Caudate nucleus (tissue), 63 donors: ENCODE measurements at places on chromosomes 2 and 18.

DNA sequence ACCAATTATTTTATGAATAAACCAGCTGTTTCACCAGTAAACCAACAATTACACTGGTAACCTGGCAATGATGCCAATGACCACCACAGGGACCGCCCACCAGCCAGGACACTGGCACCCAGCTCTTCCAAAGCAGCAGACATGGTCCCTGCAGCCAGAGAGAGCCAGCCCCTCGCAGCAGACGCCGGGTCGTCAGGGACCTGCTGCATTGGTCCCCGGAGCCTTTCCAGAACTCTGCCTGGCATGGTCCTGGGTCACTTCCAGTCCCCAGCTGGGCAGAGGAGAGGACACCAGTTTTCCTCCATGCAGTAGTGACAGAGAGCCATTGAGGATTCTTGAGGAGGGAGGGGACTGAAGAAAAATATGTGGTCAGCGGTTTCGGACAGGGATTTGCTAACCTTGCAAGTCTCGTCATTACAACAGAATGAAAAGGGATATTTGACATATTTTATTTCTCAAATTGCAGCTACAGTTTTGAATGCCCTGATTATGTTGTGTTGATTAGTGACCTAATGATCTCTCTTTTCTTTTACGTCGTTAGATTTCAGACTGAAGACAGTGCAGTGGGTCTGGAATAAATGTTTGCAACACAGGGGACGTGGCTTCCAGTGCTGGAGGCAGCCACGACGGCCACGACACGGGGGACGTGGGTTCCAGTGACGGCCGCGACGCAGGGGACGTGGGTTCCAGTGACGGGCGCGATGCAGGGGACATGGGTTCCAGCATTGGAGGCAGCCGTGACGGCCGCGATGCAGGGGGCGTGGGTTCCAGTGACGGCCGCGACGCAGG lies 154.5 kb downstream of the TPO start:
- no peak for DNase-seq

DNA sequence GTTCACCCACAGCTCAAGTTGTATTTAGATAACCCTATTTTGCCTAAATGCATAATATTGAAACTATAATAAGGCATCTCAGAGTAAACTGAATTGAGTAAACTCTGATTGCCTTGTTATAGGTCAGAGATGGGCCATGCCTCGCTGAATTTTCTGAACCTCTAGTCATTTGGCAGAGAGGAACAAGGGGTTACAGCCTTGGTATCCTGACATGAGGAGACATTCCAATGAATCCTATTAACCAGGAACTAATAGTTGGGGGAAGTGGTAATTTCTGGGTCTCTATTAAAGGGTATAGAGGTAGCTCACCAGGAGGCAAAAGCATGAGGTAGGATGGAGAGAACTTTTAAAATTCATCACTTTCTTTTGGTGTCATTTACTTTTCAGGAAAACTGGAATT lies 227.4 kb upstream of the CHST9 start:
- DNase-seq = no peak

DNA sequence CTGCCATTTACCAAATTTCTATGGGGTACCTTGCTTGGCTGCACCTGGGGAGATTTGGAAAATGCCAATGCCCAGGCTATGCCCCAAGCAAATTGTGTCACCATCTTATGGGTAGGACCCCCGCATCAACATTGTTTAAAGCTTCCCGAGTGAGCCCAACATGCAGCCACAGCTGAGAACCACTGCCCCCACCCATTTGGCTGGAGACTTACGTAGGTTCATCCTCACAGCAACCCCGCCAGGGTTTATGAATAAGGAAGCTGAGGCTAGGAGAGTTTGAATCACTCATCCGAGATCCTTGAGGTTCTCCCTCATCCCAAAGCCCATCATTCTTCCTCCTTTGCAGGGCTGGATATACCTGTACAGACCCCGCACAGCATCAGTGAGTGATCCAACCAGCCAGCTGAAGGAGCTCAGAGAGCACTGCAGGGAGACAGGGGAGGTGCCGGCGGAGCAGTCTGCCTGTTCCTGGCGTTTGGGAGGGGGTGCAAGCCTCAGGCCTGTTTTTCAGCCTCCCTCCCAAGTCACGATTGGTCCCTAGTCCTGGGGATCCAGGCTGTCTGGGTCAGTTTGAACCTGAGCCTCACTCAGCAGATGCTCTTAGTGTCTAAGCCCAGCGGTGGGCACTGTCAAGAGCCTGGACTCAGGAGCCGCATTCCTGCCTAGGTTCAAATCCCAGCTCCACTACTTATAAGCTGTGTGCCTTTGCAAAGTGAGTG lies 164.9 kb downstream of the SMAD7 start:
- DNase-seq = no peak

- no peak for DNase-seq
Measured at GRCh38 chr2:143397884-143398614, 268.8 kb downstream of the ARHGAP15 start.

- no peak for DNase-seq
Measured at GRCh38 chr2:174553811-174554493, 43.7 kb downstream of the WIPF1 start.

DNA sequence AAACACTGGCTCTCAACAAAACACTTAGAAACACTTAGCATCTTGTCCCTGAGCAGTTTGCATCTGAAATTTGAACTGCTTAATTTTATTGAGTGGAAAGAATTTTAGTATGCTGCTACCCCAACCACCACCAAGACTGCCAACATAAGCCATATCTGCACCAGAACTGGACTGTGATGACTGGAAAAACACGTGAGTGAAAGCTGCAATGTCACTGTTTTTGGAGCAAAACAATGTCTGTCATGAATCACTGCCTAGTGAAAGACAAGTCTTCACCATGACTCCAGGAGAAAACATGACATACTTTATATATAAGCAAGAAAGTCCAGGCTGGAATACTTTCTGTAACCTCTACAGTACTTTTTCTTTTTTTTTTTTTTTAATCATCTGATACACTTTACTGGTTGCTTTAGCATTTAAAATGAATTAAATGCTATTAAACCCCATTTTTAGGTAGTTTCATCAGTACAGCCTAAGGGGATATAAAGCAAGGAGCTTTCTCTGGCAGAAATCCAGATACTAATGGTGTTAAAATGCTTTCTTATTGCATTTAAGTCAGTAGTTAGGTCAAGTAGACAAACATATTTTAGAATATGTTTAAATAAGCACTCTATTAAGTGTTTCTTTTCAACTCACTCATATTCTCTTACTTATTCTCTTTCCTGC lies 2129.4 kb upstream of the PIK3C3 start:
- no peak for DNase-seq

DNA sequence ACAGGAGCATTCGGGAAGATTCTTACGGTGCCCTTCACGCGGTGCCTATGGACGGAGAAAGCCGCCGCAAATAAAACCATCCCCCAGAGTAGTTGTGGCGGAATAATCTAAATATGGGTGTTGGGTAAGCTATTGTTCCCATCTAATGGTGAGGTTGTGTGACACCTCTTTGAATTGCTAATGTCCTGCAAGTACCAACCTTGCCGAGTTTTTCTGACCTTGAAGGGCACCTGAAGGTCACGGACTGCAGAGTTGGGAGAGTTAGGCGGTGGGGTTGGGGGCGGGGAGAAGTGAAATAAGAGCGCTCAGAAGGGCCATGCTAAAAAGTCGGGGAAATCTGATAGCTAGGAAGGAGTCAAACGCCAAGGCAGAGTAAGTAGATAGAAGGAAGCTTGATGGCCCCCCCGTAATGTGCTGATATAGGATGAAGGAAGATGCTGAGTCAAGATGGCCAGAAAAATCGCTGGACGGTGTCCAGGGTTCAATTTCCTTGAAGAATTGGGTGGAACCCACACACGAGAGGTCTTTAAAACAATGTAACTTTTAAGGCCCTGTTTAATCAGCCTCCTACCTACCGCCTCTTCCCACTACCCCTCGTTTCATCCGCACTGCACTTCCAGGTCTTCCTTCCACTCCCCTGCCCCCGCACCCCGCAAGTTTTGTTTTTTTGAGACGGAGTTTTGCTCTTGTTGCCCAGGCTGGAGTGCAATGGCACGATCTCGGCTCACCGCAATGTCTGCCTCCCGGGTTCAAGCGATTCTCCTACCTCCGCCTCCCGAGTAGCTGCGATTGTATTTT lies 600 bp downstream of the KATNAL2 start:
- peak; percentile 58 for DNase-seq

GRCh38 chr18:29664278-29665036 lies 1378.1 kb downstream of the DSC3 start:
- no peak for DNase-seq

DNA sequence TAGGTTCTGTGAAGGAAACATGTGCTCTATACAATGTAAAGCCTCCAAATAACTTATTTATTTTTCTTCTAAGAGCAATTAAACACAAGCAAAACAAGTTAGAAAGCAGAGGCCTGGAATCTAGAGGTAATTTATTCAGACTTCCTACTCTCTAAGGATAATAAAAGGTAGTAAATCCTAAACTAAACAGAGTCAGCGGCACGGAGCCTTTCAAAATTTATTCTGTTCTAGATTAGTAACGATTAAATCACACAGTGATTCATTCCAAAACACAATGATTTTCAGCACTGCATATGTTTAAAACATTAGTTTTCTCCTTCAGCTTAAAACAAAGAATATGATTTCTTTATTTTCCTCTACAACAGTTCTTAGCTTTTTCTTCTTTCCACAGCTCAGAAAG lies 160.9 kb downstream of the FBXO15 start:
- DNase-seq = no peak

GRCh38 chr2:8058652-8059051 lies 623.2 kb upstream of the ID2 start:
- DNase-seq = no peak

GRCh38 chr2:211351987-211352386 lies 795.6 kb downstream of the CPS1 start:
- peak; percentile 9 for DNase-seq

DNA sequence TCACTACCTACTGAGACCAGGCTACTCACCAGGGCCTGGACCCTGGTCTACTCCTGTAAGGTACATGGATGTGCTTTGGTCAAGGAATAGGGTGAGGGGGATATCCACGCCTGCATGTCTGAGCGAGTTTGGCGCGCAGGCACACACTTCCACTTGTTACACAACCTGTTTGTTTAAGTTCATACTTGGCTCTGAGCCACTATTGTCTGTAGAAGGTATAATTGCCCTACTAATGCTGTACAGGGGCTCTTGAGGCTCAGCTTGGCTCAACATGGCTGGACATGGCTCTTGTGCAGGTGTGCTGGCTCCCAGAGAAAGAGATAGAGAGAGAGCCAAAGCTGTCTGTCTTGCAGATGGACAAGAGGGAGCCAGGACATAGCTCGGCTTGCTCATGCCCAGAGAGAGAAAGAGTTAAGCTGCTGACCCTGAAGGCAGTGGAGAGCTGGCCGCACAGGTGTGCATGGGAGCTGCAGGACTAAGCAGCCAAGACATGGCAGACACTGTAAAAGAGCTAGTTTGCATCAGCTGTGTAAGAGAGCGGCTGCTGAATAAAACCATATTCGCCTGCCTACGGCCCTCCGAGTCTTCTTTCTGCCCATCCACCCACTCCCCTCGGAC lies 35.2 kb downstream of the NPPC start:
- no peak for DNase-seq

- no peak for DNase-seq
Measured at GRCh38 chr2:101238930-101239759, 13.5 kb upstream of the CNOT11 start.

GRCh38 chr2:70188460-70188859 lies 2.4 kb downstream of the C2orf42 start:
- no peak for DNase-seq

- DNase-seq = no peak
Measured at GRCh38 chr18:7059276-7059675, 58.3 kb downstream of the LAMA1 start.

DNA sequence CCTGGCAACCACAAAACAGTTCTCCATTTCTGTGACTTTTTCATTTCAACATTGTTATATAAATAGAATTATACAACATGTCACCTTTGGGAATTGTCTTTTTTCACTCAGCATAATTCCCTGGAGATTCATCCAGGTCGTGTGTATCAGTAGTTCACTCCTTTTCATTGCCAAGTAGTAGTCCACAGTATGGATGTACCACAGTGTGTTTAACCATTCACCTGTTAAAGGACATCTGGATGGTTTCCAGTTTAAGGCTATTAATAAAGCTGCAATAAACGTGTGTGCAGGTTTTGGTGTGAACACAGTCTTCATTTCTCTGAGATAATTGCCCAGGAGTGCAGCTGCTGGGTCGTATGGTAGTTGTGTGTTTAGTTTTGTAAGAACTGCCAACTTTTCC lies 35.7 kb downstream of the COPS7B start:
- DNase-seq = no peak

GRCh38 chr18:41378598-41378997 lies 576.4 kb upstream of the PIK3C3 start:
- no peak for DNase-seq

DNA sequence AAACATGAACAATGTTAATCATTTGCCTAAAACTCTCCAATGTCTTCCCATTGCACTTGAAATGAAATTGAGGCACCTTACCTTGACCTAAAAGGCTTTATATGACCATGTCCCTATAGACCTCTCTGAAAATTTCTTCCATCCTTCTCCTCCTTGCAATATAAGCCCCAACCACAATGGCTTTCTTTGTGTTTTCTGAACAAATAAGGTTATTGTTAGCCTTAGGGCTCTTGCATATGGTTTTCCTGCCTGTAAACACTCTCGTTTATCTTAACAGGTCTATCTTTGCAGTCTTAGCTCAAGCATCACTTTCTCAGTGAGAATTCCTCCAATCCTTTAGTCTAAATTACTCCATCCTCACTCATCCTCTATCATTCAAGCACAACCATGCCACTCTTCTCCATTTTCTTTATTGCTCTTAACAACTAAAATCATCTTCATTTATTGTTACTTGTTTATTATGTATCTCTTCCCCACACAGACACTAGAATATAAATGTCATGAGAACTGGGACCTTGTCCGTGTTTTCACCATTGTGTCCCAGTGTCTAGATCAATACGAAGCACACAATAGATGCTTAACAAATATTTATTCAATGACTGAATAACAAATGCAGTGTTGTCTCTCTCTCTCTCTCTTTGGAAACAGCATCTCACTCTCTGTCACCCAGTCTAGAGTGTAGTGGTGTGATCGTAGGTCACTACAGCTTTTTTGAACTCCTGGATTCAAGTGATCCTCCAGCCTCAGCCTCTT lies 129.3 kb downstream of the RDH14 start:
- DNase-seq = no peak

GRCh38 chr2:199118673-199119112 lies 339.0 kb downstream of the SATB2 start:
- no peak for DNase-seq
